ENCODE measurements at places on chromosomes 1 and 21. TPM values are rescaled to one million over a fixed set of nuclear protein-coding genes. Genes with fewer than 3 reads are reported as not detected.

GRCh38 chr1:85366391-85367170, 90.1 kb upstream of the BCL10 start:
- no peak overlapping the region for H3K4me3 ChIP-seq
- no peaks in the 10 kb centered on the region for H3K27me3 ChIP-seq
- DNase-seq: no peak
- no peaks in the 10 kb centered on the region for H3K4me1 ChIP-seq

DNA sequence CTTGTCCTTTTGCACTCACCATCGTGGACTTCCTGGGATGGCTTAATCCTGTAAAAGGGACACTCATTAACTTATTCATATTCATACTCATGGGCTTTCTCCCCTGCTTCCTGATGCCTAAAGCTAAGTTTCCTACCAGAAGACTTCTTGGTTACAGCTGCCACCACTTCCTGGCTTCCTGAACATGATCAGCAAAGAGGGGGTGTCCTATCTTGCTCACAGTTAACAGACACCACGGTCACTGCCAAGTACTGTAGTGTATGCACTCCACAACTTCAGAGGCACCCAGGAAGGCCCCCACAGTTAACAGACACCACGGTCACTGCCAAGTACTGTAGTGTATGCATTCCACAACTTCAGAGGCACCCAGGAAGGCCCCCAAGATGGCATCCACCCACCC, 177.8 kb downstream of the SIPA1L2 start:
- no peaks in the 10 kb centered on the region for H3K27me3 ChIP-seq
- no peak overlapping the region for H3K27ac ChIP-seq
- H3K4me1 ChIP-seq: no peaks in the 10 kb centered on the region
- H3K36me3 ChIP-seq: no peaks in the 10 kb centered on the region
- no peak for DNase-seq

Gene OR6N1
- total RNA-seq: not detected

Gene KIAA1614
- total RNA-seq: 2.0 TPM

DNA sequence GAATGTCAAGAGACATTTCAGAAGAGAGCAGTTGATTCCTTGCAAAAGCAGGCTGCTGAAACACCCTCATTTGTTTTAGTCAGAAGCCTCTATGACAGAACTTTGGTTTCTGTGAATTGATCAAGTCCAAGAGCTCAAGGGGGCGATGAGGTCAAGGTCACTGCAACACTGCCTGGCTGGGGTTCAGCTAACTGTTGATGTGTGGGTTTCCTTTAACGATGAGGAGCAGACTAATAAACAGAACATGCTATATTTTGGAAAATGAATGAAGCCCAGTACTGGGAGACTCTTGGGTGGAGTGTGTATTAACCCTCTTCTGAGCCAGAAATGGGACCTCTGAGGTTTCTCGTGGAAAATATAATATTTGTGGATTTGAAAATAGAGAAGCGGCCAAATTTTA, 109.3 kb downstream of the ZC3H11B start:
- no peak overlapping the region for H3K27ac ChIP-seq
- no peaks in the 10 kb centered on the region for H3K4me1 ChIP-seq
- no peak overlapping the region for H3K4me3 ChIP-seq
- no peaks in the 10 kb centered on the region for H3K36me3 ChIP-seq
- no peak for DNase-seq
- no peaks in the 10 kb centered on the region for H3K27me3 ChIP-seq

GRCh38 chr1:64497088-64497883, 27.4 kb downstream of the CACHD1 start:
- H3K27ac ChIP-seq: no peak overlapping the region
- DNase-seq: no peak
- no peaks in the 10 kb centered on the region for H3K27me3 ChIP-seq
- no peaks in the 10 kb centered on the region for H3K4me1 ChIP-seq

GRCh38 chr1:111512132-111512889, 8.9 kb upstream of the ADORA3 start:
- H3K4me3 ChIP-seq: no peak overlapping the region
- H3K4me1 ChIP-seq: peaks cover 20% of the 10 kb centered on the region
- H3K27me3 ChIP-seq: no peaks in the 10 kb centered on the region
- no peak overlapping the region for H3K27ac ChIP-seq
- DNase-seq: no peak

DNA sequence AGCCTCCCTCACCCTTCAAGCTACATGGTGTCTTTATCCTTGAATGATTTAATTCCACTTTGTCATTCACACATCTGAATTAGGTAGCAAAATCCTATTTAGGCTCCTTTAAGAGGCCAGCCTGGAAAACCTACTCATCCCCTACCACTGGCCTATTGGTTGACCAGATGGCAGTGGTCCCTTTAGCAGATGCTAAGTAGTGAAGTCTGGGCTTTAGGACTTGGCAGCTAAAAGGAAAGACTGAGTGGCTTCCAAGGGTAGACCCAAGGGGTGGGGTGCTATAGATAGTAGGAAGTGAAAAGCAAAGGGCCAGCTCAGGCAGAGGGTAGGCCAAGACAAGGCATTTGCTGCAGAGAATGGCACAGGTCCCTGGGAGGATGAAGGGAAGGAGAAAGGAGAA, 46.6 kb downstream of the KCNJ6 start:
- H3K27me3 ChIP-seq: no peaks in the 10 kb centered on the region
- no peak overlapping the region for H3K27ac ChIP-seq
- H3K4me3 ChIP-seq: no peak overlapping the region
- H3K36me3 ChIP-seq: no peaks in the 10 kb centered on the region

- no peaks in the 10 kb centered on the region for H3K36me3 ChIP-seq
- no peaks in the 10 kb centered on the region for H3K27me3 ChIP-seq
- DNase-seq: no peak
- H3K27ac ChIP-seq: no peak overlapping the region
- no peaks in the 10 kb centered on the region for H3K4me1 ChIP-seq
Observed at GRCh38 chr1:193192586-193192985, 6.2 kb upstream of the B3GALT2 start.

GRCh38 chr1:180101411-180101810, 53.3 kb upstream of the QSOX1 start:
- no peaks in the 10 kb centered on the region for H3K36me3 ChIP-seq
- no peaks in the 10 kb centered on the region for H3K27me3 ChIP-seq
- H3K4me1 ChIP-seq: no peaks in the 10 kb centered on the region
- DNase-seq: no peak
- H3K27ac ChIP-seq: no peak overlapping the region

DNA sequence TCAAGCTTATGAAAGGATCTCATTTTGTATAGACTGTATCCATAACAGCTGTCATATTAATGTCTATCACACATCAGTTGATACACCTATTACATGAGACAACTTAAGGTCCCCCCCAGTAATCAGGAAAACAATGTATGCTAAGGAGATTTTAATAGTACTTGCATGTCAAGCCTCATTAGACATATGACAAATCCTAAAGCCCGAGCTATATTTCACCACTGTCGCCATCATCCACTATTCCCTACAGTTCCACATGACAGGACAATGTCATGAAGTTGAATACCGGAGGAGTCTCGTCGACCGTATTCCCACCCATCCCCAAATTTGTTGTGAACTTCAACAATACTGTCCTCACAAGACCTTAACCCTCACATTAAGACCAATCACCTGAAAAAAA, 3.4 kb downstream of the HMGN1 start:
- no peaks in the 10 kb centered on the region for H3K36me3 ChIP-seq
- no peak overlapping the region for H3K27ac ChIP-seq
- H3K4me3 ChIP-seq: no peak overlapping the region
- no peaks in the 10 kb centered on the region for H3K27me3 ChIP-seq

DNA sequence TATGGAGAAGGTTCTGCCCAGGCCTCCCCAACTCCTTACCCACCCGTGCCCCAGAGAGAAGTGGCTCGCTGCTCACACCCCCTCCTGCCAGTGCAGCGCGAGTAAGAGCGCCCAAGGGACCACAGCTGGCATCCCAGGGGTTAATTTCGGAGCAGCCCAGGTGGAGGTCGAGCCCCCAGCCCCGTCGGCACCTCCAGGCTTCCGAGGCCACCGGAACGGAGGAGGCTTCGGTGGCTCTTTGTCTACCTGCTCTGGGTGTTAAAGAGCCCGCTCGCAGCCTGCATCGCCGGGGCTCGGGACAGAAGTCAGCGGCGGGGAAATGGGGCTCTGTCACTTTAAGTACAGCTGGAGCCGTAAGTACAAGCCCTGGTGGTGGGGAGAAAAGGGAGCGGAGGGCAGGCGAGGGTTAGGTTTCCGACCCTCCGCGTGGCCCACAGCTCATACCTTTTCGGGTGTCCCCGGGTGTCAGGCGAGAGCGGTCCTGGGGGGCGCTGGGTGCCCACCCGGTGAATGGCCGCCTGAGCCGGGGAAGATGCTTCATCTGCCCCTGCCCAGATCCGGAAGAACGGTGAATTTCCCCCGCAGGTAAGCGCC, 89.4 kb upstream of the IPO9 start:
- H3K27ac ChIP-seq: peak overlapping the region; percentile 65
- H3K36me3 ChIP-seq: no peaks in the 10 kb centered on the region
- H3K27me3 ChIP-seq: no peaks in the 10 kb centered on the region
- peak; percentile 88 for DNase-seq
- peaks cover 6% of the 10 kb centered on the region for H3K4me1 ChIP-seq
- peak overlapping the region; percentile 71 for H3K4me3 ChIP-seq

DNA sequence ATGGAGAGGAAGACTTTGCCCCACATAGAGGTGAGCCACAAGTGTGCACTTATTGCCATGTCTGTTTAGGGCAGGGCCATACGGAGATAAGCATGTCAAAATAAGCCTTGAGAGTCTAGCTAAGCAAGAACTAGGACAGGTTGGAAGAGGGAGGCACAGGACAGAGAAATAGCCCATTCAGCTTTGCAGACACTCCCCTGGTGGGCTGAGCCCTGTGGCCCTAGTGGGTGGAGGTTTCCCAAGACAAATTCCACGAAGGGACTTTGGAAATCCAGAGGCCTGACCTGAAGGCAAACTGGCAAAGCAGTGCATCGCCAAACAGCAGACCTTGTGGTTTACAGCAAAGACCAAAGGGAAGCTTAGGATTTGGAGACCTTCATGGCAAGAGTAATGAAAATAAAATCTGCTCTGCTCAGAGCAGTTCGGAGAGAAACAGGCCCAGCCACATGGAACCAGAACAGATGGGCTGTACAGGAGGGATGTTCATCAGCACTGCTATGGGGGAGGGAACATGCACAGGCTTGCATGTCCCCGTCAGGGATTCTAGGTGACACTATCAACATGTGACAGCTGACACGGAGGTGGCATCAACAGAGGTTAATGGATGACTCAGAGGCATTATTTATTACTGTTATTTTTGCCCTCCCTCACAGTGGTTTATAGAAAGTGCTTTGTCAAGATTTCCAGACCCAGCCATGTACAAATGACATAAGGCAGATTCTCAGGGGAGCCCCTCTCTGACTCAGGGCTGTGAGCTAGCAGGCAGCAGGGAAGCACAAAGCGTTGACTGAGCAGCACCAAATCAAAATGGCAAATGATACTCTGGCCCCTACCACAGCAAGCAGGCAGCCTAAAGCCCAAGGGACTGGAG, 90.1 kb upstream of the IRF2BP2 start:
- no peaks in the 10 kb centered on the region for H3K4me1 ChIP-seq
- H3K27me3 ChIP-seq: no peaks in the 10 kb centered on the region
- H3K36me3 ChIP-seq: no peaks in the 10 kb centered on the region
- H3K27ac ChIP-seq: peak overlapping the region; percentile 63
- no peak overlapping the region for H3K4me3 ChIP-seq
- DNase-seq: no peak

Gene GPR3
- total RNA-seq: not detected

Gene IGSF9
- 32.7 TPM for total RNA-seq

Gene GBP3
- 77.3 TPM for total RNA-seq

- H3K27ac ChIP-seq: no peak overlapping the region
- peaks cover 15% of the 10 kb centered on the region for H3K27me3 ChIP-seq
- H3K4me3 ChIP-seq: no peak overlapping the region
- no peaks in the 10 kb centered on the region for H3K4me1 ChIP-seq
- no peak for DNase-seq
- no peaks in the 10 kb centered on the region for H3K36me3 ChIP-seq
Observed at GRCh38 chr1:236391008-236391407, 3.1 kb upstream of the EDARADD start.

GRCh38 chr1:89855413-89856123, 34.7 kb downstream of the LRRC8D start:
- no peaks in the 10 kb centered on the region for H3K4me1 ChIP-seq
- H3K4me3 ChIP-seq: no peak overlapping the region

DNA sequence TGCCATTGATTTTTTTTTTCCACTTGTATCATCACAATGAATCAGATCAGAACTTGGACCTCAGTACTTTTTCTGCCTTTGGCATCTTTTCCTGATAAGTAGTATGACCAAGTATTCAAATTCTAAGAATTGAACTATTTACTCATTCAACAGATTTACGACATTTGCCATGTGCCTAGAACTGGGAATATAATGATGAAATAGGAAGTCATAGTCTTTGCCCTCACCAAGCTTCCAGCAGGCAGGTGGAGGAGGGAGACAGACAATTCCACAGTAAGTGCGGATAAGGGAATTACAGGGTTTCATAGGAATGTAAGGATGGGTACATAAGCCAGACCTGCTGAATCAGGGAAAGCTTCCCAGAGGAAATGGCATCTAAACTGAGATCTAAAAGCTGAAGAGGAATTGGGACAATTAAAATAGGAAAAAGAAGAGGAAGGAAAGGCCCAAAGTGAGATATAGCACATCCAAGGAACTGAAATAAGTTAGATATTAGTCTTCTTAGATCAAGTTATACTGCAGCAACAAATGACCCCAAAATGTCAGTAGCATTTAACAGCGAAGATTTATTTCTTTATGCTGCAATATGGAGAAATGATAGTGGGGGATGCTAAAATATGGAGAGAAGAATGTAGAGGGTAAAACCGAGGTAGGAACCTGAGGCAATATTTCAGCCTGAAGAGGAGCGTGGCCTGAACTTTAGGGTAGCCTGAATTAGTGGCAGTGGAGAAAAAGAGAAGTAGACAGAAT, 5.3 kb upstream of the DDX59 start:
- H3K27me3 ChIP-seq: no peaks in the 10 kb centered on the region
- DNase-seq: no peak
- H3K36me3 ChIP-seq: no peaks in the 10 kb centered on the region
- no peaks in the 10 kb centered on the region for H3K4me1 ChIP-seq

DNA sequence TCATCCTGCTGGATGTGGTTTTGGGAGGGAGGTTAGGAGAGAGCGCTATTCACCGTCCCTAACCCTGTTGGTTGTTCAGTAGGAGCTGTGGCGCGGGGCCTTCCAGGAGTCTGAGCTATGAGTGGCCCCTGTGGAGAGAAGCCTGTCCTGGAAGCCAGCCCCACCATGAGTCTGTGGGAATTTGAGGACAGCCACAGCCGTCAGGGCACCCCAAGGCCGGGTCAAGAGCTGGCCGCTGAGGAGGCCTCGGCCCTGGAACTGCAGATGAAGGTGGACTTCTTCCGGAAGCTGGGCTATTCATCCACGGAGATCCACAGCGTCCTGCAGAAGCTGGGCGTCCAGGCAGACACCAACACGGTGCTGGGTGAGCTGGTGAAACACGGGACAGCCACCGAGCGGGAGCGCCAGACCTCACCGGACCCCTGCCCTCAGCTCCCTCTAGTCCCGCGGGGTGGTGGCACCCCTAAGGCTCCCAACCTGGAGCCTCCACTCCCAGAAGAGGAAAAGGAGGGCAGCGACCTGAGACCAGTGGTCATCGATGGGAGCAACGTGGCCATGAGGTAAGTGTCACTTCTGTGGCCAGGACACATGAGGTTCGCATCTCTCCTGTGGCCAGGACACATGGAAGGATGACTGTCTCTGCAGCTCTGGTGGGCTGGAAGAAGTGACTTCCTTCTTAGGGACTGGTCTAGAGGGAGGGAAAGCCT, 1.2 kb downstream of the ZC3H12A start:
- peaks cover 86% of the 10 kb centered on the region for H3K4me1 ChIP-seq
- H3K4me3 ChIP-seq: peak overlapping the region; percentile 87
- H3K27me3 ChIP-seq: no peaks in the 10 kb centered on the region
- DNase-seq: peak; percentile 55

GRCh38 chr21:24955275-24955961, 651.9 kb downstream of the MRPL39 start:
- no peak overlapping the region for H3K4me3 ChIP-seq
- H3K36me3 ChIP-seq: no peaks in the 10 kb centered on the region
- no peaks in the 10 kb centered on the region for H3K4me1 ChIP-seq
- H3K27ac ChIP-seq: no peak overlapping the region

Gene GABRD
- total RNA-seq: not detected

Measured in Peyer's patch (tissue), 4 donors.